ENCODE measurements at places on chromosomes 11 and 22.

DNA sequence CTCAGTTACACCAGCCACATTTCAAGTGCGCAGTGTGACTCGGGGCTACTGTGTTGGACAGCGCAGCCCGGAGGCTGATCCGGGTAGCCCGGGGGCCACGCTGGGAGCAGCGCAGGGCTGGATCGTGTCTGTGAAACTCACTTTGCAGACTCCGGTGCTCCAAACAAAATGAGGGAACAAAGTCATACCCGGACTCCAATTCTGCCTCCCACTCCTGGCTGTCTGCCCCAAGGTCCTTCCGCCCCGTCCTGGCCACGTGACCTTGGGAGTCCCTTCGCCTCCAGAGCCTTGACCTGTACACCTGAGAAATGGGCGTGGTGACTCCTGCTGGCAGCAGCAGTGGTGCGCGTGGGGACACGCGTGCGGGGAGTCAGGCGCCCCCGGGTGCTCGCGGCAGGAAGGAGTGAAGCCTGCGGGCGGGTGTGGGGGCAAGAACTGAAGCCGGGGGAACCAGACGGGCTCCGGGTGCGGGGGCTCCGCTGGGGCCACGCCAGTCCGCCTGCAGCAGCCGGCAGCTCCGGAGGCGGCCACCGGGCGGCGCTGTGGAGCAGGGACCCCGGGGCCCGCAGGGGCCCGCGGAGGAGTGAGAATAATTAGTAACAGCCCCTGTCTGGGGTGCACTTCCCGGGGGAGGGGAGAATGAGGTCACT is 42.4 kb downstream of the KCNJ4 start:
- no peak for DNase-seq

- peak; percentile 59 for DNase-seq
These were observed 29.8 kb upstream of the MSANTD2 start for GRCh38 chr11:124829986-124830385.

GRCh38 chr11:34299284-34299972 is 58.4 kb downstream of the ABTB2 start:
- no peak for DNase-seq

DNA sequence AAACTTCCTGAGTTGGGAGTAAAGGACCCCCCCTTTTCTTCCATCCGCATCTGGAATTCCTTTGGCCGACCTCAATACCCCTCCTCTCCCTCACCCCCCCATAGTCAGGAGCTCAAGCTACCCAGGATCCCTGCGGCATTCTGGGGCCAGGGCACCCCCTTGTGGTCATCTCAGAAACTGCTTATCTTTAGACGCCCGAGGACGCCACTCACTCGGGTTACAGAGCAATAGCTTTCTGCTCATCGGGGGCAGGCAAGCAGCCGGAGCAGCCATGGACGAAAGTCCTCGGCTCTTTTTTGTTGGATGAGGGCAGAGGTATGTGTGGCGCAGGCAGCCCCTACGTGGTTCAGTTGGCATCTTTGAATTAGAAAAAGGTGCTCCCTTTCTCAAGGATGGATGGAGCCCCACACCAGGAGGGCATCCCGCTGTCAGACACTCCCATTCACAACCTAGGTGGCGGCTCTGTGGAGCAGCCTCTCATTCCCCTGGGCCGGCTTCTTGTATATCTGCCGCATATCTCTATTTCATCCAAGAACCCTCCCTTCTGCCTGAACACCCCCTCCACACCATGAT is 2.3 kb downstream of the C1QTNF5 start:
- DNase-seq: peak; percentile 60

GRCh38 chr11:94895451-94895850 is 77.9 kb downstream of the CWC15 start:
- DNase-seq: peak; percentile 36

DNA sequence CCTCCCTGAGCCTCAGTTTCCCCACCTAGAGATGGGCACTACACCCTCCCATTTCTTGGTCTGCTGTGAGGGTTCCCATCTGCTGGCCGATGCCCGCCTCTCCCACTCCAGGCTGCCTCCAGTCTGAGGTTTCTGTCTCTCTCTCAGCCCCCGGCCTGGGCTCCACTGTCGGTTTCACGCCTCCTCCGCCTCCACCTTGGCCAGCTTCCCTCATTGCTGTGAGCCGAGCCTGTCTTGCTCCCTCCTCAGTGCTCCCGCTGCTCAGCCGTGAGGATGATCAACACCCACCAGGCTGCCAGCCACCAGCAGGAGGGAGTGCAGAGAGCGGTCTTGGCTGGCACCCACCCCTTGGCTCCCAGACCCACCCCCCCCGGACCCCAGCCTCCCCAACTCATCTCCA is 61.0 kb downstream of the CYTH4 start:
- DNase-seq: no peak

DNA sequence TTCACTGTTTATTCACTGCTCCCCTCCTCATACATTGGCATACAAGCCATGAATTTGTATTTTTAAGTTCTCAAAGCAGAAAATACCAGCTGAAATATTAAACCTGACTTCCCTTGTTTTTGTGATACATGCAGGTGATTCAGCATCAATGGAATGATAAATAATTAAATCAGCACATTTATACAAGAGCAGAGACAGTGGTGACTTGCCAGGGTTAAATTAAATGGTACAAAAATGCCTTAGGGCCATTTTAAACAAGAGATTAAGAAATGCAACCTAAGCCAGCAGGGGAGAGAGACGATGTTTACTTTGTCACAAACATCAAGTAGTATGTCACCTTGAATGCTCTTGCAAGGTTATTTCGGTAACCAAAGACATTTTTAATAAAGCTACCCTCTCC is 95.9 kb upstream of the DDI1 start:
- DNase-seq: no peak

DNA sequence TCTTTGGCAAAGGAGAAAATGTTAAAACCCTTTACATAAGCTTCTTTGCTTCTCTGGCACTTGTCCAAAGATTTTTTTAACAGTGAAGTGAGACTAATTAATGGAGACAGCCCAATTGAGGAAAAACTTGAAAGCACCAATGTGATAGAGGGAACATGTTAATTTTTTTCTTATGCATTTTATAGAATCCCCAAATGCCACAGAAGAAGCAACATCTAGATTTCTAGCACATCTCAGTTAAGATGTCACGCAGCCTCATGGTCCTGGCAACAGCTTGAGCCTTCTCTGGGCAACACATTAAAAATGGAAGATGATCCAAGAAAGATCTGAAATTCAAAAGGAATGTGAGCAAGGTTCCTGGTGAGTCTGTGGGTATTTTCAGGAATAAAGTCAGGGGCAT is 48.5 kb downstream of the PACSIN2 start:
- DNase-seq: no peak

DNA sequence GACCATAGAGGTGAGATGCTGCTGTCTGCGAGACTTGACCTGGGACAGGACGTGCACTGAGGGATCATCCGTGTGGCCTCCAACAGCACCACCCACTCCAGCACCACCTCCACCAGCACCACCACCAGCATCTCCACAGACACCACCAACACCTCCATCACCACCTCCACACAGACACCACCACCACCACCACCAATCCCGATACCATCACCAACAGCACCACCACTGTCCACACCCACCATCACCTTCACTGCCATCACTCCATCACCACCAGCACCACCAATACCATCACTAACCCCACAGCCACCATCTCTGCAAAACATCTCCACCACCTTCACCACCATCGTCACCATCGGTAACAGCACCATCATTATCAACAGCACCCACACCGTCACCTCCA is 26.6 kb upstream of the SLC22A12 start:
- DNase-seq: no peak

DNA sequence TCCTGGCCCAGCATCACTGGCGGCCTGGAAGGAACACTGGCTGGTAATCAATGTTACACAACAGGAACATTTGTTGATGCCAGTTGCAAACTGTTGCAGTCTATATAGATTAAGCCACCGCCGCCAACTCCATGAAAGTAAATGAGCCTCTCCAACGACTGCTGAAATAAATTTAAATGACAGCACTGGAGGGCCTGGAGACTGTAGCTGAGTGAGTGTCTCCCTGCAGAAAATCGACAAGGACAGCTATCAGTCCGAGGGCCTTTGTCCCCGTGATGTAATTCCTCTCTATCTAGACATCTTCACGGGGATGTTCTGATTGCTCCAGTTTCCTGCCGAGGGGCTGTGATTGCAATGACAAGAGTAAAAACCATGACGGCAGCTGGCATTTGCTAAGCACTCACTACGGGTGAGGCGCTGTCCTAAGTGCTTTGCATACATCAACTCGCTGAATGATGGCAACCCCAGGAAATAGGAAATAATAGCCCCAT is 120.4 kb downstream of the SEZ6L start:
- DNase-seq: no peak

GRCh38 chr11:112931703-112932102 is 29.5 kb upstream of the NCAM1 start:
- no peak for DNase-seq

DNA sequence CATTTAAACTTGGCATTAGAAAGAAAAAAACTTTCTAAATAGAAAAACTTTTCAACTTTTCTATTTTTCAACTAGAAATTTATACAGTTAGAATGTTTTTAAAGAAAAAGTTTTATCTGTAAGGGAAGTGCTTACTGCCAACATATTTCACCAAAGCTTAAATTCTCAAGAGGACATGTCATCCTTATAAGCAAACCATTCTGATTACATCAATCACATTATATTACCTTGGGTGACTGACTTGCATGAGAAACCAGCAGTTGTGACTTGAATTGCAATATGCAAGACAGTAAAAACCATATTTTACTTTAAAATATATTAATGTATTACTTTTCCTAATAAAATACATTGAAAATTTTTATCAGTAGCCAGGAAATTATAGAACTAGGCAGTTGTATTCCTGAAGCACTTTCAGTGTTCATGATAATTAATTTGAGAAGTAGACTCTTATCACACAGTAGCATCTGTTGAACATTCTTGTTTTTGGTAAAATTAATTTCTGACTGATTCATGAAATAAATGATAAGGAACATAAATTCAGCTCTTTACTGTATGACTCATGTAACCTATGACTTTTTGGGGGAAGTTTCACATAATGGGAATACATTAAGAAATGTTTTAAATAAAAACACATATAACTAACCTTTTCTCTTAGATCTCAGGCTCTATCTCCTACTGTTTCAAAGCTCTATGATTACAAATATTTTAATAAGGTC is 345.0 kb upstream of the CCDC179 start:
- DNase-seq: no peak

DNA sequence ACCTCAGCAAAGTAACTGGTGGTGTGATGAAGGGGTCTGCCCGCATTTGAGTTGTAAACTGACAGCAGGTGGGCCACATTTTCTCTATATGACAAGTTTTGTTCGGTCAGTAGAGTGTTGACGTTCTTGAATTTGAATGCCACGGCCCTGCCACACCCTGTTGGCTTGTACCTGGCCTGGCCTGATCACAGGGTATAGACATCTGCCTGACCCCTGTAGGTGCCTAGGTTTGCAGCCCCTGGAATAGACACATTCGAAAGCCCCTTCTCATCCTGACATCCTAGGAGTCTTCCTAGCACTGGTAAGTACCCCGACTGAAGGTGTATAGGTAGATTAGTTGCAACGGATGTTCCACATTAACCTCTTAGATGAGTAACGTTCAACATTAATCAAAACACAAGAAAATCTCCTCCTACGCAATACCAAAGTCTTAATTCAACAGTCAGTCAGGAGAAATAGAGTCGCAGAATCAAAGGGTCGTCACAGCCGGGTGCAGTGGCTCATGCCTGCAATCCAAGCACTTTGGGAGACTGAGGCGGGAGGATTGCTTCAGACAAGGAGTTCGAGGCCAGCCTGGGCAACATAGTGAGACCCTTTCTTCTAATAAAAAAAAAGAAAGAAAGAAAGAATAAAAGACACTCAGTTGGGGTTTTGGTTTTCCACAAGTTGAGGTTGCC is 43.6 kb upstream of the CD5 start:
- no peak for DNase-seq

DNA sequence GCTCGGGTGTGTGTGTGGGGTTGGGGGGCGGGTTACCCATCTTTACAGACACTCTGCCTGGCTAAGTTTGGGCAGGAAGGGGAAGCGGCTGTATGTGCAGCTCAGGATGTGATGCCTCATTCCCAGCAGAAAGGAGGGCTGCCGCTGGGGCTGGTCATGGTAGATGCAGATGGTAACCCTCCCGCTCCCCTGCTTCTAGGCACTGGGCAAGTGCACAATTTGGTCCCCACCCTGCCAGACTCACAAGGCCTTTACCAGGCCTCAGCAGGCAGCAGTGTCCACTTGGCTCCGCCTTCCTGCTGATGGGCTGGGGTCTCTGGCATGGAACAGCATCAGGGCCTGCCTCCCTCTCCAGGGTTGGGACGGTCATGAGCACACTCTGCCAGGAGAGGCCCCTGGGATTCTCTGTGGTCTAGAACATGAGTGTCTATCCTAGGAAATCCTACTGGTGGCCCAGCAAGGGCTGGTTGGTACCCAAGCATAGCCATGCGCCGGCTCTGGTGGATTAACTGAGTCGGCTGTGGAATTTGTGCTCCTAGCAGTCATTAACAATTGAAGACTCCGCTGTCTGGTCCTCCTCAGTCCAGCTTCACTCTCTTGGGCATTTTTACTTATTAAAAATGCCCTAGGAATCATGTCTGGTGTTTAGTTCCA is 4.2 kb downstream of the LMO1 start:
- no peak for DNase-seq

DNA sequence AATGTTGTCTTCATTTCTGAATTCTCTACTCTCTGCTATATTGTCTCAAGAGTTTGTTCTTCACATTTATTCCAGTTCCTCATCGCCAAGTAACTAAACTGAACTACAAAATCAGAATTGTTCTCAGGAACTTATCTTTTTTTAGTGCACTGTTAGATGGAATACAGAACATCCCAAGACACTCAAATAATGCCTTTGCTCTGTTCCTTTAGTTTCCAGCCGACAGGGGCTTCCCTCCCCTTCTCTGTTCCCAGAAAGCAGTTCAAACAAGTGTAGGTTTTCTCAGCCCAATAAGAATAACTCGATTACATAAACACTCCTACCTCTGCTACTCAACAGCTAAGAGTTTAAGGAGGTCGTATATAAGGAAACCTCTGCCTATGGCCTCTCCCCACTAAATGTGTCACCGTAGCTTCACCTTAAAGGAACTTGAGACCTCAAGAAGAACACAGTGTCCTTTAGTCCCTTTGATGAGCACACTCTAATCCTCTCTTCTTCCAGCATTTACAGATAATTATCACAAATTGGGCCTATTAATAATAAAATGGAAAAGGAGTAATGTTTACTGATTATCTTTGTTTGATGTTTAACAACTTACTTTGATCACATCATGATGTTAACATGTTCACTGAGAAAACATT is 6.9 kb downstream of the POU2AF3 start:
- DNase-seq: no peak

DNA sequence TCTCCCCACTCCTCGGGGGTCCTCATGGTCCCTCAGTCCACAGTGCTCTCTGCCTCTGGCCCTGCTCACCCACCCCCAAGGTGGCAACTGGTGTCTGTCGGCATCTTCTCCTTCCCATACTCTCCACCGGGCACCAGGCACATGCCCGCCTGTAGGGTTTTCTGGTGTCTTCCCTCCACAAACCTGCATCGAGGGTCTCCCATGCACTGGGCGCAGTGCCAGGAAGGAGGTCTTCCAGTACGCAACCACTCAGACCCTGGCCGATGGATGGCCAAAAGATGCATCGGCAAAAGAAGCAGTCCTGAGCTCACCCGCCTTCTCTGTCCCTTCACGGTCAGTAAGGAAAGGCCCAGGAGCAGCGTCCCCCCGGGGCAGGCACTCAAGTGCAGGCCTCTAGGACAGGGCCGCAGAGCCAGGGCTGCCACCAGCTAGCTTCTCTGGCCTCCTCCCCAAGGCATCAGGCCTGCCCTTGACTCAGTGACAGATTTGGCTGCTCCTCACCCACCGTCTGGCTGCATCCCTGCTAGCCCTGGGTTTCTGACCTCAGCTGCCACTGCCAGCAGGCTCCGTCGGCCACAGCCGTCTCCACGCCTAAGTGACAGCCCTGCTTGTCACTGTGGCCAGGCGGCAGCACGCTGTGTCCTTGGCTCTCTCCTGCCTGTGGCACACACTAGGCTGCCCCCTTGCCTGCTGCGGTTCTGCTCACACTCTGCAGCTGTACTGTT is 32.1 kb upstream of the IGSF9B start:
- DNase-seq: no peak
